ENCODE measurements at places on chromosomes 5 and 9.

DNA sequence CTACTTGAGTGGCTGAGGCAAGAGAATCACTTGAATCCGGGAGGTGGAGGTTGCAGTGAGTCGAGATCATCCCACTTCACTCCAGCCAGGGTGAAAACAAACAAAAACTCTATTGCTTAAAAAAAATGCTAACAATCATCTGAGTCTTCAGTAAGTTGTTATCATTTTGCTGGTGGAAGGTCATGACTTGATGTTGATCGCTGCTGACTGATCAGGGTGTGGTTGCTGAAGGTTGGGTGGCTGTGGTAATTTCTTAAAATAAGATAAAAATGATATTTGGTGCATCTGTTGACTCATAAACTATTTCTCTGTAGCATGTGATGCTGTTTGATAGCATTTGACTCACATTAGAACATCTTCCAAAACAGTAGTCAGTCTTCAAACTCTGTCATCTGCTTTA is 349.4 kb upstream of the PAPPA start:
- no peak for DNase-seq

DNA sequence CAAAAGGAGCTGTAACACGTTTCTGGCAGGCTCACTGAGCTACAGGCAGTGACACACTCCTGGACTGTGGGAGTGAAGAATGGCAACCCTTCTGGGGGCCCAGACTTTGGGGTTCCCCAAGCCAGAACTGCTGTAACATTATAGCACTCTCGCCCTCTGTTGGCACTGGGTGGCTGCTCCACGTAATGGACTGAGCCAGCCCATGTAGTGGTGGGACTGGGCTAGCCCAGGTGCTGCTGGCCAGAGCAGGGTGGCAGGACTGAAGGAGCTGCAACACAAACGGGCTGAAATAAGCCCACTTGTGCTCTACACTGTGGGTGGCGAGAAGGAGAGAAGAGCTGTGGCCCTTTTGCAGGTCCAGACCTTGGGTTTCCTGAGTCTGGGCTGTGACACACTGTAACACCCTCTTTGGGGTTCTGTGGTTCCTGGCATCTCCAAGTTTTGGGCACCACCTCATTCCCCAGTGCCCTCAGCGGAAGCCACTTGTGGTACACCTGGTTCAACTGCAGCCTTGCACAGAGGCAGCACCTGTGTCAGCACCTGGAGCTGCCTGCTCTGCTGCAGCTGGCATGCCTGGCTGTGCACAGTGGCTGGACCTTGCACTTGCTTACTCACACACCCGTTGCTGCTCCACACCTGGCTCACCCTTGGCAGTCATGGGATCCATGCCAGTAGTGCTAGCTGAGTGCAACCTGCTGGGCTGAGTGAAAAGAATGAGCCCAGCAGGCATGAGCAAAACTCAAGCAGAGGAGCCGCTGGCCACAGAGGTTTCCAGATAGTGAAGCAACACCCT is 95.0 kb upstream of the PRR16 start:
- no peak for DNase-seq

DNA sequence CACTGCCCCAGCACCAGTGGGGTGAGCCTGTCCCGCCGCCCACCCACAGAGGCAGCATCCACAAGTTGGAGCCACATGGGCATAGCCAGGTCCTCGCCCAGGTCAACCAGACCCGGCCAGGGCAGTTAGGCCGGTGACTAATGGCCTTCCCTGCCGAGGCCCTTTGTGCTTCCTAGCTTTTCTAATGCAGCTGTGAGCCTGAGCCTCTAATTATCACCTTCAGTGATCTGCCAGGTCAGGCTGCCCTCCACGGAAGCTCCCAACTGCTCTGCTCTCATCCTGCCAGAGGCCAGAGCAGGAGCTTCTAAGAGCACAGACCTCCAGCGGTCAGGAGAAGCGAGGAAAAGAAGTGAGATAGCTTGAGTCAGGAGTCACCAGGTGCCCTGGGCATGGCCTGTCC is 87.1 kb upstream of the PPP1R26 start:
- DNase-seq = no peak

- DNase-seq = no peak
Measured at GRCh38 chr9:100573655-100574260, 4.1 kb upstream of the CAVIN4 start.

DNA sequence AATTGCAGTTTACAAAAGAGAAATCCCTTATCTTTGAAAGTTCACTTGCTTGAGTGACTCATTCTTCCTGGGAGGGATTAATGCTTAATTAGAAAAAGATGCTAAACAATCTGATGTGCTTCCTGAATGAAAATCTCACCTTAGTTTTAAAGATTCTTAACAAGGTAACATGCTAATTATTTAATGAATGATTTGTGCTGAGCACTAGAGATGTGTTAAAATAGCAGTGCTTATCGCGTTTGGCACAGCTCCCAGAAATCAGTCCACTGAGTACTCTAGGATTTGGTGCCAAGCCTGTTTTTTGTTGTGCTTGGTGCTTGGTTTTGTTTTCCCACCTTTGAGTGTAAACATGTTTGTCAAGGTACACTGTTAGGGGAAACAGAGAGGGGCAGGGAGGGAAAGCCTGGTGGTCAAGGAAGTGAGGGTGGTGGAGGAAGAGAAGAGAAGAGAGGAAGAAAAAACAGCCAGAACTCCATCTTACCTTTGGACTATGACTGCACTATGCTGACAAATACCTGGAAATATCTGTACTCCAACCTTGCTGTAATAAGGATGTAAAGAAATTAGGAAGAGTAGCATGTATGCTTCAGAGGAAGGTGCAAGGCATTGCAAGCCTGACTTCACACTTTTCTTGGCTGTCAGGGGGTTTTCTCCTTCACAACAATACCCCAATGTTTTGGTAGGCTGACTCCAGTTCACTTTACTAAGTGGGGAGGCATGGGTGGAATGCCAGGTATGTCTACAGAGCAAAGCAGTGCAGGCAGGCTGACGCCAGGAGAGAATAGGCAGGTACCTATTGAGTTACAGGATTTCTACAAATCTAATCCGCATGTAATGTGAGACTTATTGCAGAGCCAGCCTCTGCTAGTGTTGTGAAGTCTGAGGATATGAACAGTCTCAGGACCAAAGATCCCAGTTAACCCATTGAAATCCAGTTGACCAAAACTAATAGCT is 157.2 kb upstream of the ISL1 start:
- DNase-seq = no peak

Data from frontal cortex (tissue), 4 donors.